ENCODE measurements at places on chromosomes 13 and 19. TPM values are rescaled to one million over a fixed set of nuclear protein-coding genes. Genes with fewer than 3 reads are reported as not detected.

The MCEMP1 gene
- total RNA-seq, result 22.0 TPM

The MAP3K10 gene
- 18.9 TPM for total RNA-seq

The TNNI3 gene
- 1.0 TPM for total RNA-seq

The PINLYP gene
- total RNA-seq, result 4.0 TPM

DNA sequence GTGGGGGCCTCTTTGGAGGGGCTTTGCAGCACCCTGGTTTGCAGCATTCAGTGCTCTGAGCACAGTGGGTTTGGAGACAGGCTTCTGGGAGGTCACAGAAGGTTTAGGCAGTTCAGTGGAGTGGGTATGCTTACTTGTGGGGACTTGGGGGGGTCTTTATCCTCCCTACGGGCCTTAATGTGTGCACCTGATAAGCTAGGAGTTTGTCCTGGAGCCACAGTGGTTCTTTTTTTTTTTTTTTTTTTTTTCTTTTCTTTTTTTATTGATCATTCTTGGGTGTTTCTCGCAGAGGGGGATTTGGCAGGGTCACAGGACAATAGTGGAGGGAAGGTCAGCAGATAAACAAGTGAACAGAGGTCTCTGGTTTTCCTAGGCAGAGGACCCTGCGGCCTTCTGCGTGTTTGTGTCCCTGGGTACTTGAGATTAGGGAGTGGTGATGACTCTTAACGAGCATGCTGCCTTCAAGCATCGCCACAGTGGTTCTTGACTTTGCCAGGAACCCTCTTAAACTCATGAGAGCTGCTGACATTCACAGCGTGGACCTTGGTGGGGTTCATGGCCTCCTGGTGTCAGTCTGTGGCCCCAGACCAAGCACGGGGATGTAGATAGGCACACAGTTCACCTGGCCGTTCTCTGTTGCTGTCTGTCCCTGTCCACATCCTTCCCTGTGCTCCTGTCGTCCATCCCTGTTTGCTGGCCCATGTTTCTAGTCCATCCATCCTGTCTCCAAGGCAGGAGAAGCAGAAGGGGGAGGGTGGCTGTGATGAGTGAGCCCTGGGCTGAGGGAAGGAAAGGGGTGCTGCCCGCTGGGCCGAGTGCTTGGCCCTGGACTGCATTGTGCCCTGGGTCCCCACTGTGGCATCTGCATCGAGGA lies 2.7 kb downstream of the EGLN2 start:
- no peaks in the 10 kb centered on the region for H3K27me3 ChIP-seq
- DNase-seq, result peak; percentile 77
- H3K4me3 ChIP-seq, result peak overlapping the region; percentile 97
- H3K36me3 ChIP-seq, result peaks cover 19% of the 10 kb centered on the region
- H3K27ac ChIP-seq, result peak overlapping the region; percentile 99

DNA sequence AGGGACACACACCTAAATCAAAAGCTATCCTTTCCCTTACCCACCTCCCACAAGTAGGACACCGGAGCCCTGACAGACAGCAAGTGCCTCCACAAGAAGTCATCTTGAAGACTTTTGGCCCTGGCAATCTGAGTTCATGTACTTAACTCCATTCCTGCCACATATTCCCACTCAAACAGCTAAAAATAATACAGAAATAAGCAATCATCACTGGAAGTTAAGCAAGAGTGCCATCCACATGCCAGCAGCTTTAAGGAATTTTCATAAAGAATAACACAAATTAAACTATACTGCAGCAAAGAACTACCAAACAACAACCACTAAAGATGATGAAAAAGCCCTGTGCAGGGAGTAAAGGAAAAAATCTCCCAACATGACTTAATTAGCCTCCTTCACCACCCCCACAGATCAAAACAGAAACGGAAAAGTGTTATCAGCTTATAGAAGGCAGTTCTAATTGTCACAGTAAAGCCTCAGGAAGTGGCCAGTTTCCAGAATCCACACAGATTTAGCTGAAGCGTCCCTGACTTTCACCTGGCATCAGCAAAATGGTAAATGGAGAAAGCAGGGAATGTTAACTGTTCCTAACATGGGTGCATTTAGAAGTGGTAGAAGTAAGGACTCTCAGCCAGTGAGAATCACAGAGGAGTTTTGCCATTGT lies 343.9 kb downstream of the TBC1D4 start:
- no peak overlapping the region for H3K4me3 ChIP-seq
- no peaks in the 10 kb centered on the region for H3K36me3 ChIP-seq
- no peaks in the 10 kb centered on the region for H3K4me1 ChIP-seq
- H3K27me3 ChIP-seq, result no peaks in the 10 kb centered on the region
- no peak overlapping the region for H3K27ac ChIP-seq

DNA sequence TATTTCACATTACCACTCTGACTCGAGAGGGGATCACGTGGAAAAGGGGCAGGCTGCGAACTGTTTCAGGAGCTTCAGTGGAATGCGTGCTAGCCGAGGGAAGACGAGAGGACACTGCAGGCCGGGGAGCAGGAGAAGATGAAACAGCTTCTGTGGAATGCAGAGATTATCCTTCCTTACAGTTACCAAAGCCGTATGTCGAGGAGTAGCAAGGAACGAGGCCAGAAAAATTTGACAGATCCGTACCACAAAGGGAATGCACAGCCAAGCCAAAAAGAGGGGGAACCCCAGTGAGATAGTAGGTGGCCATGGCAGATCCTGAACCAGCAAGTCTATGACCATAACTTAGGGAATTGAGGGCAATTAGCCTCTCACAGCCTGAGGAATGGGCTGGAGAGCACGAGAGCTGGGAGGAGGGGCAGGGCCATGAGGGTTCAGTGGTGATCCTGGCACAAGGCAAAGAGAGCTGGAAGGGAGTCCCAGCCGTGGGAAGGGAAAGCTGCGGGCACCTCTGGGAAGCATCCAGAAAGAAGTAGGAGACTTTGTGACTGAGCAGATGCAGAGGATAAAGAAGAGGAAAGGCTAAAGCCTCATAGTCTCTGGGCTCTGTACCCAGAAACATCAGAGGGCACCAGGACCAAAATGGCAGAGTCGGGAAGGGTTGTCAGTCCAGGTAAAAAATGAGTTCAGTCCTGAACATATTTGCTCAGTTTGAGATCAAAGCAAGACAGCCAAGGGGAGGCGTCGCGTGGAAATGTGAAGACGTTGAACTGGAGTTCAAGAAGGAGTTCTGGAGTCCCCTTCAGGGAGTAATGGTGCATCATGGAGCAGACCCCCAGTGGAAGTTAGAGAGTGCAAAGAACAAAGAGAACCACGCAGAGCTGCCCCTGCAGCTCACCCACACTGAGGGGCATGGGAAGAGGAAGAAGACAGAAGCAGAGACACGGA lies 5.1 kb downstream of the COL4A1 start:
- DNase-seq, result no peak
- H3K27me3 ChIP-seq, result peaks cover 3% of the 10 kb centered on the region
- peaks cover 49% of the 10 kb centered on the region for H3K4me1 ChIP-seq

GRCh38 chr19:49741210-49741844 lies 21.8 kb downstream of the TSKS start:
- H3K4me3 ChIP-seq, result no peak overlapping the region
- no peak for DNase-seq
- no peaks in the 10 kb centered on the region for H3K36me3 ChIP-seq
- H3K27ac ChIP-seq, result no peak overlapping the region
- no peaks in the 10 kb centered on the region for H3K4me1 ChIP-seq

DNA sequence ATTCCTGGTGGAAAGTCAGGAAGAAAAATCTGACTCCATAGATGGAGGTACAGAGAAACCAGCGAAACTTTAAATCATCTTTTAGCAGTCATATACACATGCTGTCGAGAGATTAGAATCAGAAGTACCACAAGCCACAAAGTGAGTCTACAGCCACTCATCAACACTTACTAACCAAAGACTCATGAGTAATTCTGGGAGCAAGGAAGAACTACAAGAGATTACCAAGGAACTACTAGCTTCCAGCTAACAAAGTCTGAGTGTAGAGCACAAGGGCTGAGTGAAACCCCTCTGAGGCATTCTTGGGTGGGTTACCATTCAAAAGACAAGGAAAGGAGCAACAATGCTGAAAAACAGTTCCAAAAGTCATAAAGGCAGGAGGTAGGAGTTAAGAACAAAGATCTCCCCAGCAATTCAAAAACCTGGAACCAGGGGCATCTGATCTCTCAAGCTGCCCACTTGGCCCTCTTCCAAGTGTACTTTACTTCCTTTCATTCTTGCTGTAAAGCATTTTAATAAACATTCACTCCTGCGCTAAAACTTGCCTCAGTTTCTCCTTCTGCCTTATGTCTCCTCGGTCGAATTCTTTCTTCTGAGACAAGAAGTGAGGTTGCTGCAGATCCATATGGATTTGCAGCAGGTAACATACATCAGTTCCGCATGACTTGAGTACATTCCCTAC lies 13.0 kb downstream of the RBM26 start:
- no peaks in the 10 kb centered on the region for H3K27me3 ChIP-seq
- peaks cover 7% of the 10 kb centered on the region for H3K36me3 ChIP-seq
- H3K4me1 ChIP-seq, result peaks cover 26% of the 10 kb centered on the region
- H3K4me3 ChIP-seq, result no peak overlapping the region
- DNase-seq, result no peak
